Smooth muscle cell of the umbilical artery (primary cell): ENCODE measurements at places on chromosomes 16 and 17. TPM values are rescaled to one million over a fixed set of nuclear protein-coding genes. Genes with fewer than 3 reads are reported as not detected.

LGALS9 gene
- 3.0 and 5.5 TPM in 2 replicates for total RNA-seq

BTBD17 gene
- not detected in 2 replicates for total RNA-seq

CHAD gene
- total RNA-seq, result not detected in 2 replicates

TMC7 gene
- total RNA-seq, result 0.59 and 0.69 TPM in 2 replicates

SLC16A11 gene
- 0.30 TPM in 1 of 2 replicates, not detected in the other for total RNA-seq

NGFR gene
- total RNA-seq, result under 0.01 and 0.28 TPM in 2 replicates

TANGO6 gene
- total RNA-seq, result 16.0 and 20.4 TPM in 2 replicates

KRT10 gene
- total RNA-seq, result 4.3 and 6.5 TPM in 2 replicates

LRRC46 gene
- 0.09 TPM in 1 of 2 replicates, not detected in the other for total RNA-seq

ELMO3 gene
- total RNA-seq, result 0.30 and 0.42 TPM in 2 replicates

GPR179 gene
- under 0.01 and 0.14 TPM in 2 replicates for total RNA-seq

CCL17 gene
- not detected in 2 replicates for total RNA-seq

TMEM220 gene
- total RNA-seq, result 0.69 and 1.2 TPM in 2 replicates

MYH13 gene
- total RNA-seq, result under 0.01 and 0.05 TPM in 2 replicates

ITGA2B gene
- total RNA-seq, result under 0.01 and 0.14 TPM in 2 replicates

PRR15L gene
- total RNA-seq, result not detected in 2 replicates

KRT12 gene
- not detected in 2 replicates for total RNA-seq

C17orf78 gene
- not detected in 2 replicates for total RNA-seq

TMC6 gene
- 0.42 and 1.2 TPM in 2 replicates for total RNA-seq

ZFP3 gene
- 1.2 TPM in 2 replicates for total RNA-seq
